NCI-H526 treated with DMSO at 0.1 percent for 48 hours (cell line): ENCODE measurements at places on chromosomes 7 and 10.

DNA sequence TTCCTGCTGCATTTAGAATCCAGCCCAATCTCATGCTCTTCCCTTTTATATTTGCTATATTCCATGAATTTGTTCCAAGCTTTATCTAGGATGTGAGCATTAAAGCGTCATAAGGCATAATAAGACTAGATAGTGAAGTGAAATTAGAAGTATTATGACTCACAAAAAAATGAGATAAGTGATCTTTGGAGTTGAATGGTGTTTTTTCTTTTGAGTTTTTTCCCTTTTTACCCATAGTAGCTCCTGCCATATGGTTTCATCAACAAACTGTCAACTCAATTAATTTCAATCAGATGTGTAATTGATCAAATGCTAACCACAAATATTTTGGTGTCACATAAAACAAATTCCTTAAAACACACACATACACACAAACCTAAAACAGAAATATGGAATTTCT, 17.0 kb downstream of the KLHDC10 start:
- no peak for DNase-seq

- DNase-seq: no peak
These were observed 57.0 kb downstream of the SHTN1 start for GRCh38 chr10:116947841-116948529.

DNA sequence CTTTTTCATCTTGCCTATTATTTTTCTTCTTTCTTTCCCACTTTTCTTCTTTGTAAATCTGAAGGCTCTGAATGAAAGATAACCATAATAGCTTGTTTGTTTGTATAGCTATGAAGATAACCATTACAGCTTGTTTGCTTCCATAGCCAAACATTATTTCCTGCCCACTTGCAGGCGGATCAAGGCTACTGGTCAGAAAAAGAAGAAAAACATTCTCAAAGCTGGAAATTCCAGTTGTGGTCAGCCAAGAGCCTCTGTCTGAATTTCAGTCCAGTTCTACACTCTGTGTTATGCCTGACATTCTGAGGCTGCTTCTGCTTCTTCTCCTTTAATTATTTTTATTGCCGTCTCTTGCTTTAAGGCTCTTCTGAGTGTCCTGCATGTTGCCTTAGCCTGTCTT, 48.9 kb downstream of the TMEM178B start:
- no peak for DNase-seq

GRCh38 chr10:60425392-60426110, 35.9 kb upstream of the ANK3 start:
- no peak for DNase-seq

- no peak for DNase-seq
These were observed 86.6 kb downstream of the NRG3 start for GRCh38 chr10:81961451-81962184.

GRCh38 chr10:77007834-77008233, 629.8 kb downstream of the KCNMA1 start:
- DNase-seq: no peak

- DNase-seq: peak; percentile 53
These were observed 634.4 kb upstream of the POT1 start for GRCh38 chr7:125563964-125564529.

- no peak for DNase-seq
These were observed 420.4 kb downstream of the DNAJB6 start for GRCh38 chr7:157757211-157757610.
